Heart right ventricle (tissue), 16 donors: ENCODE measurements at places on chromosomes 6 and 20.

DNA sequence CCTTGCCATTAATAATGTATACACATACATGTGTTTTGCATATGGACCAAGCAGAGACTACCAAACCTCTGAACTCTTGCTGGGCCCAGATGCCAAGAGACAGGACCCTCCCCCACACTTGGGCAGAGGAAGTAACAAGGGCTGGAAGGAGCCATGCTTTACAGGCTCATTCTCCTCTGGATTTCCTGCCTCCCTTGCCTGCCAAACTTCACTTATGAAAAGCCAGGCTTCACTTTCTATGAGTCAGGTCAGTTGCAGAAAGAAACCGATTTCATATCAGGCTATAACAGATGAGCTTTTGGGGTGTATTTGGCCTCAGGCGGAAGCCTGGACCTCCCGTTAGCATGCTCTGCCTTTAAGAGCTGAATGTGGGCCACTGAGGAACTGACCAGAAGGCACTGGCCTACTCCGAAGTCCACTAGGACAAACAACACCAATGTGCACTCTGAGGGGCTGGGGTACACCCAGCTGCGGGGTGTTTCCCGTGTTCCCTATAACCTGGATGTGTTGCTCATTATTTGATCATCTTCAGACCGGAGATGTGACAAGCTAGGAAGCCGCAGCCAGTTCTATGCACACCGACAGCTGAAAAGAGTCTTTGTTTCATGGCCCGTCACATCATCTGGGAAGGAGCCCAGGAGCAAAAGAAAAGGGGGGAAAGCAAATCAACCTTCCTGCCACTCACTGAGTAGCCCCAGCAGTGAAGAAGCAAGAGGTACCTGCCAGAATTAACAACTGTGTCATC lies 28.5 kb downstream of the HAO1 start:
- H3K27me3 ChIP-seq: no peaks in the 10 kb centered on the region
- DNase-seq: no peak
- peak overlapping the region; percentile 39 for H3K27ac ChIP-seq

GRCh38 chr20:20892328-20892727 lies 179.9 kb upstream of the RALGAPA2 start:
- no peaks in the 10 kb centered on the region for H3K4me1 ChIP-seq
- no peaks in the 10 kb centered on the region for H3K27me3 ChIP-seq
- H3K27ac ChIP-seq: no peak overlapping the region
- no peaks in the 10 kb centered on the region for H3K36me3 ChIP-seq

DNA sequence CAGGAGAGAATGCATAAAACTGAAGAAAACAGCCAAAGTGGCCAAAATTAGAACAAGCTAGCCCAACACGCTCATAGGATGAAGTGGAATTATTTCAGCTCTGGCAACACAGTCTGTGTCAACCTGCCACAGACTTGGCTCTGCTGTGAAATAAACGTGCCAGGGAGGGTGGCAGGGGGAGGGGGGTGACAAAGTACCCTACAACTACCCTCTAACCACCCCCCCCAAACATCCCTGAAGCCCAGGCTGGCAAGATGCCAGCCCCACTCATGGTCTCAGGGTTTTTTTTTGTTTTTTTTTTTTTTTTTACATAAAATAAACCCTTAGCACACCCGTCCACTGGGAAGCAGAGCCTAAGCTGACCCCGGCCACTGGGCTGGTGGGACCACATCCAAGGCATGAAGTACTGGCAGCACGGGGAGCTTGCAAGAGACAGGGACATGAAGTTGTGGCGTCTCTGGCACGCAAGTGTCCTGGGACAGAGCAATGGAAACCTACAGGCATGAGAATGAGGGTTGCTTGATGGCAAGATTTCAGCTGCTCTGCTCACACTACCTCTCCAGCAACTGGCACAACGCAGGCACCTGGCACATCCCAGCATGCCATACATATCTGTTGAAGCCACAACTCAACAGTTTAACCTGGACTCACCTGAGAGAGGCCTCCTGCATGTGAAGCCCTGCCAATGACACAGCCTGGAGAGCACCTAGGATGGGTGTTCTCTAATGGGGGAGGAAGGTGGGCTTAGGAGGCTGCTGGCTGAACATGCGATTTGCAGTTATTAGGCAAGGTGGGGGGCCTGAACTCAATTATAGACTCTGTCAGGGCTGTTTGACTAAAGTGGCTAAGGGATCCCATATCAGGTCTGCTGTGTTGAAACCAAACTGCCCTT lies 76.4 kb downstream of the TRAM2 start:
- peak overlapping the region; percentile 87 for H3K27ac ChIP-seq
- H3K36me3 ChIP-seq: peaks cover 8% of the 10 kb centered on the region
- no peaks in the 10 kb centered on the region for H3K27me3 ChIP-seq
- no peak for DNase-seq

DNA sequence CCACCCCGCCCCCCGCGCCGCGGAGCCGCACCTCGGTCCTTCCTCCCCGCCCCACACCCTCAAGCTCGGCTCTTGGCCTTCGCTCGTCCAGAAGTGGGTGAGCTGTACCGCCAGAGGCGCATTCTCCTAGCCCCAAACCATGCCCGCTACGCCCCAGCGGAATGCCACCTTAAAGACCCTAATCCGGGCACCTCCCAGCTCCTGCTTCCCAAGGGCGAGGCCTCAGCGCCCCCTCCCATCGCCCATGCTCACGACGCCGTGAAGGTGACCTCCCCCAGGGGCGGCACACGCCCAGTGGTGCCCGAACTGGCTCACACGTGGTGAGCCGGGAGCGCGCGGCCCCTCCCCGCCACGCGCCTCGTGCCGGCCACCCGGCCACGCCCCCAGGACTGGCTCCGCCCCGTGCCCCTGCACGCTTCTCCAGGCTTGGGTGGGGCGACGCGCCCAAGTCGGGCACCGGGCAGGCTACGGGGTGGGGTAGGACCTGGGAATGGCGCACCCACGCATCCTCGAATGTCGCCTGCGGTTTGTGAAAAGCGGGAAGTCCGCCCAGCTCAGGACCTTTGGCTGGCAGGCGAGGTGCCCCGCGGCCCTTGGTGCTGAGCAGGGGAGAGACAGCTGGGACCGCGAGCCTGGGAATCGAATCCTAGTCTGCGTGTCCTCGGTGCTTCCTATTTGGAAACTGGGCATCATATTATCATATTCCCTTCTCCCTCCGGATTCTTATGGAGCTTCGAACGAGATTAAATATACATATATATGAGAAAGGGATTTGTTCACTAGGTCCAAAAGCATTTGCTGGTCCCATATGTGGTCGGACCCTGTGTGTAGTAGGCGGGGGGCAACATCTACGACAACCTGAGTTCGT lies 941 bp upstream of the SOX12 start:
- DNase-seq: peak; percentile 92
- no peaks in the 10 kb centered on the region for H3K27me3 ChIP-seq
- peak overlapping the region; percentile 93 for H3K27ac ChIP-seq

DNA sequence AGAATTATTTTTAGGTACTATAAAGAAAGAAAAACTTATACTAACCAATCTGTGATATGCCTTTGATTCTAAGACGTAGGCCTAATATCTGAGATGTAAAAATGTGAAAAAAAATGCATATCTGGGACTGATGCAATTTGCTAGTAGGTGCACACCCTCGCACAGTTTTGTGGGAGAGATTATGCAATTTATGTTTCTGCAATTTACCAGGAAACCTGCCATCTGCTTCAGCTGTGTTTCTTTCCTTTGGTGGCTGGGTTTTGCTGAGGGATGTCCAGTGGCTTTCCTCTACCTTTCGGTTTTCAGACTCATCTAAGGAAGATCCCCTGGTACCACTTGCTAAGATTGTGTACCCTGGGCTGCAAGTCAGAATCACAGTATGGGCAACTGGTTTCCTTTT lies 186.9 kb downstream of the ZFP64 start:
- no peak for DNase-seq
- H3K36me3 ChIP-seq: no peaks in the 10 kb centered on the region
- H3K27me3 ChIP-seq: peaks cover 19% of the 10 kb centered on the region
- H3K4me3 ChIP-seq: no peak overlapping the region

DNA sequence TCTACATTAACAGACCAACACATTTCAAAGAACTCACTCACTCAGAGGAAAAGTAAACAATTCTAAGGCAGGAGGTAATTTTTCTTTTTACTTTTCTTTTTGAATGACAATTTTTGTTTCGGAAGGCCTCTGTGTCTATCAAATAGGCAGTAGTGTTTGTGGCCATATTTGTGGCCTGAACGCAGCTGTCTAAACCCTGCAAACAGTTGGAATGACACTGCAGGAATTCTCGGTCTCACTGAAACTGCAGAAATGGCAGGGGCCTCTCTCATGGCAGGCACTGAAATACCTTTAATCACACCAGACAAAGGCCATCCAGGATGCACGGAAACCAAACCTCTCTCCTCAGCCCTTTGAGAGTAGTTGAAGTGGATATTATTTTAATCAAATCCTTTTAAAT lies 30.4 kb downstream of the FYN start:
- no peaks in the 10 kb centered on the region for H3K27me3 ChIP-seq
- H3K4me3 ChIP-seq: no peak overlapping the region
- no peak overlapping the region for H3K27ac ChIP-seq
- no peaks in the 10 kb centered on the region for H3K36me3 ChIP-seq
- peaks cover 91% of the 10 kb centered on the region for H3K4me1 ChIP-seq
- no peak for DNase-seq

DNA sequence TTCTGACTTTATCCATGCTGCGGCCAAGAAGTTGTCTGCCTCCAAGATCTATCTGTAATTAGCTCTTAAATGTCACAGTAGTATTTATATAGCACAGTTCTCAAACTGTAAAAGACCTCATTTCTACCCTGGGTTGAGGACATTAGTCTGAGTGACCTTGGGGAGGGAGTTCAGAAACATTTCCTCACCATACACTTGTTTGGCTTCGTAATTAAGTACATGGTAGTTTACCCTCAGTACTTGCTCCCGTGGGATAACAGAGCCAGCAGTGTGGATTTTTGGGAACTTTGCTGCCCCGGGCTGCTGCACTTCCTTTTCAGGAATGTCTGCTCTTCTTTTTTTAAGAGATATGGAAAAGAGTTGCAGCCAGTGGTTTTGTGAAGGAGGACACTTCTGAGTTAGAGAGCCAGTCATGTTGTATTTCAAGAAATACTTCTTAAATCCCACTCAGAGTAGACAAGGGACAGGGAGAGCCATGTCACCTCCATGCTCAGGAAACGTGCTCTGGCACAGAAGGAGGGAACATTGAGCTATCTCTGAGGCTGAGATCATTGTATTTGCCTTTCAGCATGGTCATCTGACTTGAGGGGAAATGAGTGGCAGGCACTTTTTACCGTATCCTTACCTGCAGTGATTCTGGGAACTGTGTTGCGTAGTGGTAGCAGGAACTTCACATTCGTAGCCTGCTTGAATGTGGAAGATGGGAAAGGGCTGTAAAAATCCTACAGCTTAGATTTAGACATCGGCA lies 33.6 kb downstream of the RPRD1B start:
- peaks cover 11% of the 10 kb centered on the region for H3K4me1 ChIP-seq
- H3K27ac ChIP-seq: peak overlapping the region; percentile 81
- peaks cover 74% of the 10 kb centered on the region for H3K36me3 ChIP-seq
- no peaks in the 10 kb centered on the region for H3K27me3 ChIP-seq
- no peak overlapping the region for H3K4me3 ChIP-seq

DNA sequence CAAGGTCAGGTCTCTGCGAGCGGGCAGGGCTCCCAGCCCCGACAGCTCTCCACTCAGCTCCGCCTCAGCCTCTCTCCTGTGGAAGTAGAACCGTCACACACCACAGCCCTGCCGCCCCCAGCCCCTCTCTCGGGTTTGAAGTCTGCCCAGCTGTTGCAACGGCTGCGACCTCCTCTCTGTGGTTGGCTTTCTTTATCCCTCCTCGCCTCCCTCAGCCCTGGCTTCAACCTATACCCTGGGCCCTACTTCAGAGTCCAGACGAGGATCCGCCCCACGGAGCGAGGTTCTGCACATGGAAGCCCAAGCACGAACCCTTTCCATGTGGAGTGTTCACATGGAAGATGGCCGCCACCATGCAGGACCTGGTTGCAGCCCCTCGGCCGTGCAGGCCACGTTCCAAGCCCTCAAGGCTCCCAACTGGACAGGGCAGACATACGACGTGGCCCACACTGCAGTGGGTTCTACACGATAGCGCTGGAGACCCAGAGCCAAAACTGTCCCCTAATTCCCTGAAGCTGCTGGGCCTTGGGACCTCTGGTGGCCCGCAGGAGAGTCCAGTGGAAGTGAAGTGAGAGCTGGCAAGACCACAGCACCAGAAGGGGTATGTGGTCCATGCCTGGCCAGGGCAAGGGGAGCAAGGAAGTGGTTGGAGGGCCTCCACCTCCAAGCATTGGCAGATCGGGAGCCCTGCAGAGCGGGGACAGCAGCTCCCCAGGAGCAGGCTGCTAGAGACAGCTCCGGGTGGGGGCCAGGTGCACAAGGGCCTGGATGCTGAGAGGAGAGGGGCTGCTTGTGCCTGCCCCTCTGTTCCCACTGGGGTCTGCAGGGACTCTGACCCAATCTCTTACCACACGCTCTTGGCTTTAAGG lies 69.8 kb downstream of the GINS1 start:
- H3K4me3 ChIP-seq: no peak overlapping the region
- DNase-seq: no peak
- H3K4me1 ChIP-seq: no peaks in the 10 kb centered on the region

DNA sequence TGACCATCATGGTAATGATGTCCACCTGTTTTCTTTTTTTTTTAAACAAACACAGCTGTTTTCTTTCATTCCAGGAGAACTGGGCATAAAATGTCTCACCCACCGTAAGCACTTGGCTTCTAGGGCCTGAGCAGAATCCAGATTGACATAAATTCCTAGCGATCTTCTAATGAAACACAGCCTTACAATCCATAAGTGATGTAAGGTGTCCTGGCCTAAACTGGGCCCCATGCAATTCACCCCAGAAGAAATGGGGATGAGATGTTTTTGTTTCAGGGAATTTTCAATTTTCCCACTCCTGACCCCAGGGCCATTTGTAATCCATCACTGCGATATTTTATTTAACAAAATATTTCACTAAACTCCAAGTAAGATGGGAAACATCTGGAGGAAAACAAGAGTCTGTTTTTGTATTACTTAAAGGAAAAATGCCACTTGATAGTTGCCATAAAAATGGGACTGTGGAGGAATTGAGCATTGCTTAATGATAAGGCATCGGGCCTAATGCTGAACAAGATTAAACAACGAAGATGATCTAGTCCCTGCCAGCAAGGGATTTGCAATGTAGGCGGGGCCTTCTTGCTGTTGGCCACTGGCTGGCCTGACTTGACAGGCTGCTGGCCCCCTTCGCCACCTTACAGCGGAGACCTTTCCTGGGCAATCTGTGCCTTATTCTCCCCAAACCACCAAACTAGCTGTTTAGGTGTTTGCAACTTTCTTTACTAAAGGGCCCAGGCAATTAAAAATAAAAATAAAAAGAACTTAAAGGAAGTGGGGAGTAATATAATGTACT lies 183.7 kb downstream of the CD109 start:
- H3K36me3 ChIP-seq: no peaks in the 10 kb centered on the region
- no peak for DNase-seq
- no peaks in the 10 kb centered on the region for H3K4me1 ChIP-seq
- H3K27me3 ChIP-seq: no peaks in the 10 kb centered on the region

- H3K36me3 ChIP-seq: no peaks in the 10 kb centered on the region
- no peaks in the 10 kb centered on the region for H3K4me1 ChIP-seq
- H3K27me3 ChIP-seq: no peaks in the 10 kb centered on the region
- no peak overlapping the region for H3K4me3 ChIP-seq
- H3K27ac ChIP-seq: no peak overlapping the region
These were observed 102.6 kb downstream of the LAMP5 start for GRCh38 chr20:9616833-9617461.
